NCI-H526 treated with DMSO at 0.1 percent for 48 hours (cell line): ENCODE measurements at places on chromosomes 11 and 22.

- no peak for DNase-seq
Measured at GRCh38 chr22:36922105-36922608, 8.7 kb downstream of the CSF2RB start.

DNA sequence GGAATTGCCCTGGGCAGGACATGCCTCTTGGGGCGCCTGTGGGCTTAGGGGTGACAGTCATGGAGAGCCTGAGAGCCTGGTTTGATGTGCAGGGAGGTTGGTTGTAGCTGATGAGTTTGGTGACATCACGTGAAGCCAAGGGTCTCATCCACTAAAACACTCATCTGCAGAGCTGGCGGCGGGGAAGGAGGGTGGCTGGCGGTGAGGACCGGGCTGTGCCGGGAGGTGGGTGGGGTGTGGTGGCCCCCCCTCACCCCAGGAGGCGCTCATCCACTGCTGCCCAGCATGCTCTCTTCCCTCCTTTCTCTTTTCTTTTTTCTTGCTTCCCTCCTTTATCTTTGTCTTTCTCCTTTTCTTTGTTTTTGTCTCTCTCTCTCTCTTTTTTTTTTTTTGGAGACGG is 49.0 kb downstream of the GRAMD4 start:
- DNase-seq: no peak

GRCh38 chr11:28040384-28040783 is 67.6 kb downstream of the KIF18A start:
- DNase-seq: no peak

- DNase-seq: no peak
Measured at GRCh38 chr22:47335460-47335859, 573.0 kb downstream of the TBC1D22A start.

- DNase-seq: no peak
Measured at GRCh38 chr11:129268371-129268770, 76.2 kb upstream of the ARHGAP32 start.

GRCh38 chr22:38940811-38941384 is 16.5 kb upstream of the APOBEC3A start:
- no peak for DNase-seq

DNA sequence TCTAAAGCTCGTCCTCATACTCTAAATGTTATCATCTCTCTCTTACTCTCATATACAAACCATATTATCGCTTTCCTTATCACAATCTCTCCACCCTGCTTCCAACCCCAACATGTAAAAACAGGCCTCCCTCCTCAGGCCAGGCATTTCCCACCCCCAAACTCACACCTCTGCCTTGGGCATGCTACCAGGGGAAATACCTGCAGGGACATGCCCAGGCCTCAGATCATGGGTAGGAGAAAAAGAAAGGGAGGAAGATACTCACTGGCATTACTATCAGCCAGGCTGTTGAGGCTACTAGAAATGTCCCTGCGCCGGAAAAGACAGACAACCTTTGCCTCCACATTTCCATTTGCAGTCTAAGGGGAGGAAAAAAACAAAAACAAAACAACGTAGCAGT is 1.8 kb downstream of the MTA2 start:
- no peak for DNase-seq

DNA sequence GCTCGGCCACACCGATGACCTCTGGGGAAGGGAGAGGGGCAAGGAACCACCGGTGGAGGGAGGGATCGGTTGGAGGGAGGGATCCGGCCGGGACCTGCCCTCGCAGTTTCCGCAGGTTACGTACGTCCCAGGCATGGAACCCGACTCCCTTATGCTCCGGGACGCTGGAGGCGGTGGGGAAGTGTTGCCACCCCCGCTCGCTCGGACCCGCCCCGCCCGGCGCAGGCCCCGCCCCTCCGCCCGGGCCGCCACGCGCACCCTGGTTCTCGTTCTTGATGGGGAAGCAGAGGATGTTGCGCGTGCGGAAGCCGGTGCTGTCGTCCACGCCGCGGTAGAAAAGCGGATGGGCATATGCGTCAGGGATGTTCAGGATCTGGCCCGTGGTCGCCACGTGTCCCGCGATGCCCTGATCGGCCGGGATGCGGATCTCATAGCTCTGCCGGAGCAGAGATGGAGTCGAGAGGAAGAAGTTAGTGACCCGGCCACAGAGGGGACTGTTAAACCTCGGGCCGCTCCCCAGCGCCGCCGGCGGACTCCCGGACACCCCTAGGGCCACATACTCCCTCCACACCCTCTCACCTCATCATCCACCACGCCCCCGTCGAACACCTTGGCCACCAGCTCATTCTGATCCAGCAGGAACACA is 89.8 kb downstream of the PDE2A start:
- no peak for DNase-seq
